Cerebellum (tissue), 4 donors: ENCODE measurements at places on chromosomes 5 and 9.

GRCh38 chr5:116883875-116884274 lies 309.3 kb upstream of the SEMA6A start:
- no peak for DNase-seq

DNA sequence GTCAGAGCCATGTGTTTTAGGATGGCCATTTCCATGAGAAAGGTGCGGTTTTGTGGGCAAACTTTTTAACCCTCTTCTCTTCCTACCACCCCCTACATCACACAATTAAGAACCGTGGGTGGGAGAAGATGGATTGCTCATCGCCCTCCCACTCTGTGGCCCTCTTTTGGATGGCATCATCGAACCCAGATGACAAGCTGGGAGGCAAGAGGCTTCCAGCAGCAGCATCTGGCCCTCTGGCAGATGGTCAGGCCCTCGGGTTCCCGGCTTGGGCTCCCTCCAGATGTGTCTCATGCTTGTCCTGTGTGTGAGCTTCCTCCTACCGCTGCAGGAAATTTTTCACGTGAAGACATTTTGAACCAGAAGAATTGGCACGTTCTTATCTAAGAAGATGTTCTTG lies 199.9 kb downstream of the EBF1 start:
- no peak for DNase-seq

DNA sequence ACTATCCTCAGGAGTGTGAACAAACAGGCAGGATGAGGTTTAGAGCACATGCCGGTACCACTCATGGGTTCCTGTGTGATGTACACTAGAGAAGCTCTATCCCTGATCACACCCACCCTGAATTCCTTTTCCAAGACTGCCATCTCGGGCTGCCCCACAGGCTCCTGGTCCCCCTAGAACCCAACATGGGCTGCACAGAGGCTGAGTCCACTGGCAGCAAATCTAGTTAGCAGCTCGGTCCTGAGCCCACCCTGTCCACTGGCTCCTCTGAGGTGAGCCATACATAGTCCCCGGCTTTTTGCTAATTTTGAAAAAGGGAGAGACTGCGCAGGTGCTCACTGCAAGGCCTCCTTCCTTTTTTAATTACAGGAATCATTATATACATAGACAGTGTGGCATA lies 227.0 kb downstream of the FSTL4 start:
- DNase-seq = no peak

DNA sequence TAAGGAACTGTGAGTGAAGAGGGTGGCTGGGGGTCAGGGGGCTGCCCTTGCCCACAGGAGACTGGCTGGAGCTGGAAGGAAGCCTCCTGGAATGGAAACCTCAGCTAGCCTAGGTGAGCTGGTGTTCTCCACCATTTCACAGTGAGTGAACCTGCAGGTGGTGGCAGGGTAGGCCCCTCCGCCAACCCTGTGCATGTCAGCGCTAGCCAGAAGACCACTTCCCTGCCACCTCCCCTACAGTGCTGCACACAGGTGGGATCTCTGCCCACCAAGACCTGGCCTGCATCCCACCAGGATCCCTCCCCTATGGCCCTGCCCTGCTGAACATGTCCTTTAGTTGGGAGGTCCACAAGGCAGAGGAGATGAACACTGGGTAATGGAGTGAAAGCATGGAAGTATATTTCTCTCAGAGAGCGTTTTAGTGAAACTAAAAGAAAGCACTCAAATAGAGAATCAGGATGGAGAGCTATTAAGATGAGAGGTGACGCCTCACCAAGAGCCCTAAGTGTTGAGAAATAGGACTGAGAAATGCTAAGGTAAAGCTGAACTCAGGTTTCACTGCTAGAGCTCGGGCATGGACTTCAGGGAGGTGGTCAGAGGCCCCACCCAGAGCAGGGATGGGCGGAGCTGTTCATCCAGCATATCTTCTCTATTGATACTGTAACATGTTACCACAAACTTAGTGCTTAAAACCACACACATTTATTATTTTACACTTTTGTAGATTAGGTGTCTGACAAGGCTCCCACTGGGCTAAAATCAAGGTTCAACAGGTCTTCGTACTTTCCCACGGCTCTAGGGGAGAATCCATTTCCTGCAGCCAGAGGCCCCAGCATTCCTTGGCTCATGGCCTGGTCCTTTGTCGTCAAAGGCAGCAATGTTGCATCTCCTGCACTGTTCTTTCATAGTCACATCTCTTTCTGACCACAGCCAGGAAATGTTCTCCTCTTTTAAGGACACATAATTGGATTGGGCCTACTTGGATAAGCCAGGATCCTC lies 83.2 kb downstream of the DIRAS2 start:
- no peak for DNase-seq

GRCh38 chr5:65086234-65086890 lies 317.6 kb downstream of the CWC27 start:
- DNase-seq = no peak

- DNase-seq = no peak
Observed at GRCh38 chr5:96652769-96653454, 9.3 kb upstream of the CAST start.

DNA sequence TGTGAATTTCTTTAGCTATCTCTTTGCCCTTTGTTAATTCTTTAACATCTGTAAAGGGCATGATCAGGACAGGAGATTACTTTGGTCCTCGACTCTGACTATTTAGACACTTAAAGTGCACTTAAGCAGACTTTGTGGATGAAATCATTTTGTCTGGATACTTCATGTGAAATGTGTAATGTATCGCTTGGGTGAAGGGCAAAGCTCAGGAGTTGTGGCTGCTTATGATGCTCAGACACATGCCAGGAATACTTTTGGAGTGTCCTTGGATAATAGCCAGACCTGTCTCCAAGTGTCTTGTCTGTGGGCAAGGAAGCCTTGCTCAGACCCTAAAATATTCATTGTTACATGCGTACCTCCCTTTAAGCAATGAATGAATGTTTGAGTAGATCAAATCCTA lies 87.8 kb downstream of the RAI14 start:
- DNase-seq = no peak

GRCh38 chr9:89669361-89669842 lies 64.6 kb downstream of the GADD45G start:
- no peak for DNase-seq
